ENCODE measurements at places on chromosomes 1 and 21.

DNA sequence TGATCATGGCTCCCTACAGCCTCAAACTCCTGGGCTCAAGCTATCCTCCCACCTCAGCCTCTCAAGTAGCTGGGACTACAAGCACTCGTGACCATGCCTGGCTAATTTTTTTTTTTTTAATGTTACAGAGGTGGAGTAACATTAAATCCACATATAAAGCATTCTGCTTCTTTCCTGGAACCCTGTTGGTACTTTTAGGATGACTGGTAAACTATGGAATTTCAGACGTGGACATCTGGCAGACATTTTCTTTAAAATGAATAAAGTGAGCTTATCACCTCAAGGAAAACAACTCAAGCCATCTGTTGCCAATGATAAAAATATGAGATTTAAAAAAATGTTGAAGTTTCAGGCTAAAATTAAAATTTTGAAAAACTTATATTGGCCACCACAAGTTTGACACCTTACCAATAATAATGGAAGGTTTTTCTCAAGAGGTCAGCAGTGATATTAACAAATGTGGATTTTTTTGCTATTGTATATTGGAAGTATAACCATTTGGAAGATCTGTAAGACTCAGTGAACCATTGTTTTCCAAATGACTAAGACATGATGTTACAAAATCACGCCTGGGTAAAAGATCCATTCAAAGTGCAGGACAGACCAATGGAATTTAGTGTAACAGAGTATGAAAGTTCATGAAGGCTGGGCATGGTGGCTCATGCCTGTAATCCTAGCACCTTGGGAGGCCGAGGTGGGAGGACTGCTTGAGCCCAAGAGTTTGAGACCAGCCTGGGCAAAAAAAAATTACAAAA, 52.7 kb upstream of the EIF4G3 start:
- H3K27ac ChIP-seq: peak overlapping the region; percentile 9
- no peaks in the 10 kb centered on the region for H3K27me3 ChIP-seq
- no peak for DNase-seq
- H3K36me3 ChIP-seq: peaks cover 34% of the 10 kb centered on the region
- H3K4me3 ChIP-seq: no peak overlapping the region
- H3K4me1 ChIP-seq: no peaks in the 10 kb centered on the region

DNA sequence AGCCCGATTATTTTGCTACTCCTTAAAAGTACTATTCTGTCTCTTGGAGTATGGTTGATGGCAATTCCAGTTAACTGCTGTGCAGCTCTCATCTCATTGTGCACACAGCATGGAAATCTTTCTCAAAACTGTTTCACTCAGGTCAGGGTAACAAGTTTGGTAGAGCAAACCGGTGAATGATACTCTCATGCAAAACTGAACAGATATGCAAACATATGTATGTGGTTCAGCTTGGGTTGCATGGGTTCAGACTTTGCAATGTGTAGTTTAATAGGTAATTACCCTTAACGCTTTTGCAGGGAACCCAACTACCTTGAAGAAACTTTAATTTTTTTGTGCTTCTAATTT, 2.2 kb downstream of the GADD45A start:
- no peaks in the 10 kb centered on the region for H3K27me3 ChIP-seq
- peak overlapping the region; percentile 97 for H3K4me3 ChIP-seq
- H3K4me1 ChIP-seq: peaks cover 39% of the 10 kb centered on the region
- peak overlapping the region; percentile 99 for H3K27ac ChIP-seq

- H3K27me3 ChIP-seq: no peaks in the 10 kb centered on the region
- no peak overlapping the region for H3K27ac ChIP-seq
- DNase-seq: no peak
- no peak overlapping the region for H3K4me3 ChIP-seq
These were observed 295.6 kb downstream of the PTPRC start for GRCh38 chr1:198934426-198934825.

- H3K27me3 ChIP-seq: no peaks in the 10 kb centered on the region
- no peaks in the 10 kb centered on the region for H3K4me1 ChIP-seq
- no peak for DNase-seq
- H3K27ac ChIP-seq: no peak overlapping the region
These were observed 320.9 kb upstream of the C1orf87 start for GRCh38 chr1:60394436-60394835.

DNA sequence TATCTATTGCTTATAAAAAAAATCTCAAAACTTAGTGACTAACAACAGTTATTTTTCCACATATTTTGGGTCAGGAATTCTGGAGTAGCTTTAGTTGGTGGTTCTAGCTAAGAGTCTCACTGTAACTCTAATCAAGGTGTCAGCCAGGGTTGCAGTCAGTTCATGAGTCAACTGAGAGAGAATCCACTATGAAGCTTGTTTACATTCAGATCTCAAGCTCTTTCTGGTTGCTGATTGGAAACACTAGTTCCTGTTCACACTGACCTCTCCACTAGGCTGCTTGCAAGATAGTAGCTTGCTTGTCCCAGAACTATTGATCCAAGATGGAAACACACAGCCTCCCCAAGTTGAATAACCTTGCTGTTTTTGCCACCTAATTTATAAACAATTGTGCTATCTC, 1192.1 kb upstream of the B3GALT2 start:
- H3K27ac ChIP-seq: no peak overlapping the region
- H3K27me3 ChIP-seq: no peaks in the 10 kb centered on the region
- H3K4me3 ChIP-seq: no peak overlapping the region
- H3K36me3 ChIP-seq: no peaks in the 10 kb centered on the region
- no peak for DNase-seq

DNA sequence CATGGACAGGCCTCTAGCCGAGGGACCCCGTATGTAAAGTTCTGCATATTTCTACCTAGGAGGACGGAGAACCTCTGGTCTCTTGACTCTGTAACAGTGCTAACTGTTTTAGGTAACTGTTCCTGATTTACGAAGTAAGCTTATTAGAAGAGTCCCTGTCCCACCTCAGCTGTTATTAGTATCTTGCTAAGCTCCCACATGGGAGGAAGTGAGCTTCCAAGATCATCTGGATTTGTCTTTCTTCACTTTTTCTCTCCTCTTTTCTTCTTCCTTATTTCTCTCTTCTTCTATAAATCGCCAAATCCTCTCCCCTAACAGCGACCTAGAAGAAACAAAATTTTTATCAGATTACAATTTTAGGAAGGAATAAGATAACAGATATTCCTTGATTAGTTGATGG, 4.4 kb downstream of the CD53 start:
- no peak for DNase-seq
- peak overlapping the region; percentile 94 for H3K4me3 ChIP-seq
- H3K4me1 ChIP-seq: peaks cover 58% of the 10 kb centered on the region
- H3K27ac ChIP-seq: peak overlapping the region; percentile 77
- H3K36me3 ChIP-seq: peaks cover 77% of the 10 kb centered on the region
- H3K27me3 ChIP-seq: no peaks in the 10 kb centered on the region

DNA sequence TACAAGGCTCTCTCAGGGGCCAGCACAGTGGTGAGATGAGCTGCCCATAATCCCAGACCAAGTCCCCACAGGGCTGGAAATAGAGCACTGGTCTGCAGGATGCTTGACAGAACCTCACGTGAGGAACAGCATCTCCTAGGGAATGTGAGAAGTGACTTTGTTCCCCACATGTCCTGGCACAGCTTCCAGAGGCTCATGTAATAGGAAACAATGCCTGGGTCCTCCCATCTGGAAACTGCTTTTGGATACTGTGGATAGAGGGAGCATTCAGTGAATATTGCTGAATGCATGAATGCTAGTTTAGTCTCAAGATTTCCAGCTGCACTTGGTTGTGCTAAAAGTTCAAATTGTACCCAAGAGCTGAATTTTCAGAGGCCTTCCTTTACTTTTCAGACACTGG, 146.2 kb downstream of the TNR start:
- H3K4me3 ChIP-seq: no peak overlapping the region
- DNase-seq: no peak
- peaks cover 32% of the 10 kb centered on the region for H3K27me3 ChIP-seq
- no peak overlapping the region for H3K27ac ChIP-seq

GRCh38 chr1:192702212-192702902, 66.4 kb downstream of the RGS13 start:
- no peak overlapping the region for H3K4me3 ChIP-seq
- no peak overlapping the region for H3K27ac ChIP-seq

DNA sequence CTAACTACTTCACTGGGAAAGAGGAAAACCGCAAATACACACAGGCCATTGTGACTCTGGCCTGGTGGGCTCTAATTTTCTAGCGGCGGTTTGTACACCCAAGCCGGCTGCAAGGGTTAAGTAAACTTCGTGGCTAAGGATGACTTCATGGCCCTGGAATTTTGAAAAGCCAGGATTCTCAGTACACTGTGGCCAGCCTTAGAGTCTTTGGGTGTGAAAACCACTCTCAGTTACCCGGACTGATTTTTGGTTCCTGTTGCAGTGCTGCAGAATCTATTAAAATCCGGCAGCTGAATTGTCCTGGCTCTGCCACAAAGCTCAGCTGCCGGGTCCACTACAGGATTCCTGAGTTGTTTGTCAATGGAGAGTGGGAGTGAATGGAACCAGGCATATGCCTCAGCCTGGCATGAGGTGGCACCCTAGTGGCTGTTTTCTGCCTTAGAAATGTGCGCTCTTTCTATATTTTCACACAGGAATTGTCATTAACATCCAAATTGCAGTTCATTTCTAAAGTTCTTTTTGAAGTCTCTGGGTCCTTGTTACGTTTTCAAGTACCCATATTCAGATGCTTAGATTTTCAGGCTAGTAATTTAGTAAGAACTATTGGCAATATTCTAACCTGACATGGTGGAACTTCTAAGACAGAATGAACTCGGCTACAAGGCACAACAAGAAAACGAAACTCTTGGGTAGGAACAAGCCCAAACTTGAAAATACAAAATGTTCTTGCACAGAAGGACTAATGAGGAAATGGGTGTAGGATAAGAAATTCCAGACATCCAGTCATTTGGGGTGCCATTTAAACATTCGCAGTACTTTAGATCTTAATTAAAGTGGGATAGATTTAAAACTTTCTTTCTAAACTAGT, 255.9 kb downstream of the NFIA start:
- H3K4me1 ChIP-seq: no peaks in the 10 kb centered on the region
- DNase-seq: no peak
- H3K4me3 ChIP-seq: no peak overlapping the region
- H3K27me3 ChIP-seq: peaks cover 6% of the 10 kb centered on the region
- no peak overlapping the region for H3K27ac ChIP-seq

DNA sequence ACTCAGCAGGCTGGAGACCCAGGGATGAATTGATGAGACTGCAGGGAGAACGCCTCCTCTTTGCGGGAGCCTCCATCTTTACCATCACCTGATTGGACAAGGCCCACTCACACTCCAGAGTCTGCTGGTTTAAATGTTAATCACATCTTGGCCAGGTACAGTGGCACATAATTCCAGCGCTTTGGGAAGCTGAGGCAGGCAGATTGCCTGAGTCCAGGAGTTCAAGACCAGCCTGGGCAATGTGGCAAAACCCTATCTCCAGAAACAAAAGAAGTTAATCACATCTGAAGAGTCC, 121.8 kb upstream of the C1orf174 start:
- no peak overlapping the region for H3K4me3 ChIP-seq
- no peaks in the 10 kb centered on the region for H3K36me3 ChIP-seq
- no peaks in the 10 kb centered on the region for H3K27me3 ChIP-seq
- no peaks in the 10 kb centered on the region for H3K4me1 ChIP-seq
- no peak for DNase-seq
- no peak overlapping the region for H3K27ac ChIP-seq

GRCh38 chr1:90175490-90176167, 180.7 kb downstream of the ZNF326 start:
- no peak for DNase-seq
- H3K4me1 ChIP-seq: no peaks in the 10 kb centered on the region
- H3K27ac ChIP-seq: no peak overlapping the region

GRCh38 chr1:221781102-221781755, 39.3 kb upstream of the DUSP10 start:
- H3K27me3 ChIP-seq: no peaks in the 10 kb centered on the region
- H3K36me3 ChIP-seq: peaks cover under 1% of the 10 kb centered on the region
- H3K4me3 ChIP-seq: no peak overlapping the region
- H3K4me1 ChIP-seq: peaks cover 85% of the 10 kb centered on the region
- no peak for DNase-seq

DNA sequence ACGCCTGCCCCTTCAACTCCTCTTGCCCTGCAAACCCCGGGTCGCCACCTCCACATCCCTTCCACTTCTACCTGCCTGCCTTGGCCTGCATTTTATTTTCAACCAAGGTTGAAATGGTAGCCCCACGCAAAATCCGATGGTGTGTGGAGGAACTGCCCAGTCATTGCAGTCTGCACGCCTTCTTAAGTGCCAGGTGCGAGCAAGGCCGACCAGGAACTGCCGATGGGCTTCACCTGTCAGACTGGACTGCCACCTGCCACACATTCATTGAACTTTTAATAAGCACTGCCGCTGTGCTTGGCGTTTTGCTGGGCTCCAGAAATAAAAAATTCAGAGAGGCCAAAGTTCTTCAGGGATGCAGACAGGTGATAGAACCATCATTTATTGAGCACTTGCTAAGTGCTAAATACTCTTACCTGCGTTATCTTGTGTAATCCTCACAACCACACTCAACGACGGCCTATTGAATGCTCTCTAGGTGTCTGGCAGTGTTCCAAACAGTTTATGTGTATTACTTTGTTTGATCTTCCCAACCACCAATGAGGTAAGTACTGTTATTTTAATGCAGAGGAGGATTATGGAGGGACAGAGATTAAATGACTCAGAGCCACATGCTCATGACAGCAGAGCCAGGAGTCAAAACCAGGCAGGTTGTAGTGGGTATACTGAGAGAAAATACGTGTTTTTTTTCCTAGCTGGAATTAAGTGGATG, 36.2 kb downstream of the CACHD1 start:
- no peak for DNase-seq
- no peaks in the 10 kb centered on the region for H3K36me3 ChIP-seq
- H3K4me1 ChIP-seq: peaks cover 18% of the 10 kb centered on the region
- peaks cover 19% of the 10 kb centered on the region for H3K27me3 ChIP-seq
- H3K4me3 ChIP-seq: peak overlapping the region; percentile 78
- peak overlapping the region; percentile 75 for H3K27ac ChIP-seq

GRCh38 chr1:204150702-204151551, 917 bp downstream of the ETNK2 start:
- no peak overlapping the region for H3K27ac ChIP-seq
- peak overlapping the region; percentile 53 for H3K4me3 ChIP-seq
- H3K27me3 ChIP-seq: peaks cover 19% of the 10 kb centered on the region

DNA sequence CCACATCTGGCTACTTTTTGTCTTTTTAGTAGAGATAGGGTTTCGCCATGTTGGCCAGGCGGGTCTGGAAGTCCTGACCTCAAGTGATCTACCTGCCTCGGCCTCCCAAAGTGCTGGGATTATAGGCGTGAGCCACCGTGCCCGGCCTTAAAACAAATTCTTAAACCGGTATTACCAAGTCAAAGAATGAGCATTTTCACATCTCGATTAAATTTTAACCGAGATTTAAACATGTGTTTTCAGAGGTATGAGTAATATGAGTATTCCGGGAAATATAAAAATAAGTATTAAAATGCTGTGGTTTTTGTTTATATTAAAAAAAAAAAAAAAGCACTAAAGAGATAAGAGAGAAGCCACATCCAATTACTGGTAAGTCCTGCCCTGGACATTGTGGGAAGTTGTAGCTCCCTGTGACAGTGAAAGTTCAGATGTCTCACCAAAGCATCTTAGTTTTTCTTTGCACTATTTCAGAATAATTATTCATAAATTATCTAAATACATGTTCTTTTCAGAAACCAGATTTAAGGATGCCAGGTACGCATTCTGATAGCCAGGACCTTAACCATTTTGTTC, 24.9 kb downstream of the ZNF281 start:
- H3K27me3 ChIP-seq: no peaks in the 10 kb centered on the region
- H3K36me3 ChIP-seq: no peaks in the 10 kb centered on the region
- no peak overlapping the region for H3K27ac ChIP-seq
- no peak for DNase-seq
- no peaks in the 10 kb centered on the region for H3K4me1 ChIP-seq

GRCh38 chr1:240813720-240814119, 201.8 kb upstream of the GREM2 start:
- no peak overlapping the region for H3K4me3 ChIP-seq
- H3K4me1 ChIP-seq: no peaks in the 10 kb centered on the region
- H3K36me3 ChIP-seq: no peaks in the 10 kb centered on the region
- no peak for DNase-seq

Measured in activated CD4-positive, alpha-beta T cell treated with anti-CD3 and anti-CD28 coated beads, Interleukin-2, amount 10 ng/mL, durations not matched to agents 7 days and 5 days (primary cell).